ENCODE measurements at places on chromosomes 6 and 20. TPM values are rescaled to one million over a fixed set of nuclear protein-coding genes. Genes with fewer than 3 reads are reported as not detected.

- DNase-seq: no peak
Observed at GRCh38 chr6:2563635-2564034, 187.1 kb downstream of the MYLK4 start.

- DNase-seq: peak; percentile 51
Observed at GRCh38 chr20:31979713-31980426, 11.9 kb downstream of the XKR7 start.

The OVOL2 gene
- 11.2 TPM for total RNA-seq

DNA sequence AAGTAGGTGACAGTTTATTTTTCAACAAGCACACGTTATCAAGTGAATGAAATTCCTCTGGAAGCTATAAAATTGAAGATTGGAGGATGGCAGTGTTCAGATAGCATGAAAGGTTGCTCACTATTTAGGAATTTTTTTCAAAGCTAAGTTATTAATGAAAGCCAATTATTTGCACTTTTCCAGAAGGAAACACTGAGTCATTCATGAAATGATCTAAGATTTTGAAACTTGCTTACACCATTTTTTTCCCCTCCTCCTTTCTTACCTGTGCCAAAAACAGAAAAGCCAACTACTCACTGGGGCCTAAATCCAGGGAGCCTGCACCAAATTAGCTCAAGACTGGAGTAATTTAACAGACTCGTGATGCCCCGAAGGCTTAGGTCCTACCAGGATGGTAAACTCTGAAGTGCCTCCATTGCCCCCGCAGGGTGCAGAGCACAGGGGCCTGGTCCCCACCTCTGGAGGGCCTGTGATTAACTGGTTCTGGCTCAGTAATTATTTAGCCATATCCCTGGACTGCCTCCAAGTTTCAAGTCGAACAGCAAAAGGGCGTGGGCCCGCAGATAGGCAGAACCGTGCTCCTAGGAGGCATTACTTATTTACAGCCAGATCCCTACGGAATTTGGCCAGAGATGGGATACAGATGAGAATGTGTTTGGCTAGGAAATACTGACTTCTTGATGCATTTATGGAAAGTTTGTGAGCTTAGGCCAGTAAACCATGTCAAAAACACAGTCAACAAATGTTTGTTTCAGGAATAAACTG is 28.0 kb upstream of the ZNF217 start:
- peak; percentile 22 for DNase-seq

DNA sequence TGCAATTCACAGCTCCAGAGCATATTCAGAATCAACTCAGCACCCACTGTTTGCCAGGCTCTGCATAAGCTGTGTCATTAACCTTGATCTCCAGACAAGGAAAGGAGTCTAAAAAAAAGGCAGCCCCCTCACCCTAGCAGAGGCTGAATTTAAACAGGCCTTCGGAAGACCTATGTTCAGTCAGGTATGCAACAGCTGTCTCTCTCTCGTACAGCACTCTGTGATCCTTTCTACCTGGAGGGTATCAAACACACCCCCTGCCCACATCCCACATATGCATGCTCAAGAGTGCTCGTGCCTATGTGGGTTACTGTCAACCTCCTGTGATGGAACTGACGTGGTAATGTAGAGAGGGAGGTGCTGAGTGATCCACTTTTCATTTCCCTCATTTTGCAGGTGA is 8.5 kb downstream of the PLAGL2 start:
- no peak for DNase-seq

- no peak for DNase-seq
Observed at GRCh38 chr6:137765059-137765458, 102.0 kb upstream of the TNFAIP3 start.

The ZSWIM1 gene
- 17.6 TPM for total RNA-seq

The TSPO2 gene
- total RNA-seq: not detected

GRCh38 chr20:48738399-48739304 is 89.1 kb downstream of the PREX1 start:
- no peak for DNase-seq

The TCP11 gene
- 0.62 TPM for total RNA-seq

GRCh38 chr6:106747139-106747538 is 117.8 kb downstream of the QRSL1 start:
- DNase-seq: no peak

The COL21A1 gene
- total RNA-seq: 6.1 TPM

DNA sequence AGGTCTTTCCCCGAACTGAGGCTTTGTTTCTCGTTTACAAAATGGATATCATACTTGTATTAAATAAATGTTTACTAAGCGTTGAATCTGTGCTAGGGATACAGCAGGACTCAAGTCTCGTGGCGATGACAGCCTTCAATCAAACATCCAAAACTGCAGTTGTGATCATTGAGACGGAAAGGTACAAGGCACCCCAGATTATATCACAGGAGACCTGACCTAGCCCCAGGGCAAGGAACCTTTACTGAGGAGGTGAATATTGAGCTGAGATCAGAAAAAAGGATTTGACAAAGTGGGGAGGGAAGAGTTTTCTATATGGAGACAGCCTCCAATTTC is 476 bp downstream of the AAR2 start:
- no peak for DNase-seq

DNA sequence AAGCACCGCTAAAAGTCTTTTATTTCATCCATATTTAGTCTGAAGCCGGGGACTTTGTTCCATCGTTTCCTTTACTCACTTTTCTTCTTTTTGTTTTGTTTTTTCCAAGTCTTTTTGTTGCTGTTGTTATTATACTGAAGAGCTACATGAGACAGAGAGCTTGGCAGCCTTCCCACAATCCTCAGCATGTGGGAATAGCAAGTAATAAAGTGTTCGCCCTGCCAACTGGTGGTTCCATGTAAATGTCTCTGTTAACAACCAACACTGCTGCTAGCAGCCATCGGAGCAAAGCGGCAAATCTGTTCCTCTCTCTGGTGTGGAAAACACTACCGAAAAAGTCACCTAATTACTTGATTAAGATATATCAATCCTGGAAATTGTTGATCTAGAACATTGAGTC is 437.8 kb upstream of the ID4 start:
- no peak for DNase-seq

DNA sequence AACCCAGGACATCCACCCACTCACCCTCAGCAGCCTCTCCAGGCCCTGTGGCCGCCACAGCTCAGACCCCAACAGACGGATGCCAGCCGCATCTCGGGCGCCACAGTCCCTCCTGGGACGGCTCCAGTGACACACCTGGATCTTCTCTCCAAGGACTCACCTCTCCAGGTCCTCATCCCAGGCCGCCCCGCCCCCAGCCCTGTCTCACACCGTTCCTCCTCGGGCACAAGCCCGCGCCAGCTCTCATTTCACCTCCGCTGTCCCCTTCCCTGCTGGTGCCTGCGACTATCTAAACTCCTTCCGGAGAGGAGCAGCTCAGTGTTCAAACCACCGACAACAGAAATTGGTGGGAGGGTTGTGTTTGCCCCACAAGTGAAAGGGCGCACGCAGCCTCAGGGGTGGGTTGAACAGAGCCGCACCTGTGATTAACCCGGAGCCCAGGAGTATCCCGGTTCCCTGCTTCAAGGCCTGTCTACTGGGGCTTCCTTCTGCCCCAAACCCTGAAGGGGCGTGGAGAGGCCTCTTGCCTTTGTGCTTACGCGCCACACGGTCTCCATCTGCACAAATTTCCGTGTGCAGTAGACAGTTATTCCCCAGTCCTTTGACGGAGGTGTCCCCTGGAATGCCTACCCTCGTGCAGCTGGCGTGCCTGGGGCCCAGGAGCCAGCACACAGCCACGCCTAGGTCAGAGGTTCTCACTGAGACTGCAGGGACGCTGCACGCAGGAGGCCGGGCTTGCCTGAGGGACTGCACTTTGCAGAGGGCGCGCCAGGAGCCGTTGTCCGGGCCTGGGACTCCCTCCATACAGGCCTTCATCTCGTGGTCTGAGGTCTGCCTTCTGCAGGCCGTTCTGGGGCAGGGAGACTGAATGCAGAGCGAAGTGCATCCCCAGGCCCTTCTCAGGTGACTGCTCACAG is 232.7 kb downstream of the DLL1 start:
- no peak for DNase-seq

DNA sequence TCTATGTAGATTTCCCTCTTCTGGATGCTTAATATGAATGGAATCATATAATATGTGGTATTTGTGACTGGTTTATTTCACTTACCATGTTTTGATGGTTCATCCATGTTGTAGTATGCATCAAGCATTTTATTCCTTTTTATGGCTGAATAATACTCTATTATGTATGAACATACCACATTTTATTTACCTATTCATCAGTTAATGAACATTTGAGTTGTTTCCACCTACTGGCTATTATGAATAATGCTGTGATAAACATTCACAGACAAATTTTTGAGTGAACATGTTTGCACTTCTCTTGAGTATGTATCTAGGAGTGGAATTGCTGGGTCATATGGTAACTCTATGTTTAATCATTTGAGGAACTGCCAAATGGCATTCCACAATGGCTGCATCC is 14.9 kb upstream of the ZNF451 start:
- DNase-seq: no peak

DNA sequence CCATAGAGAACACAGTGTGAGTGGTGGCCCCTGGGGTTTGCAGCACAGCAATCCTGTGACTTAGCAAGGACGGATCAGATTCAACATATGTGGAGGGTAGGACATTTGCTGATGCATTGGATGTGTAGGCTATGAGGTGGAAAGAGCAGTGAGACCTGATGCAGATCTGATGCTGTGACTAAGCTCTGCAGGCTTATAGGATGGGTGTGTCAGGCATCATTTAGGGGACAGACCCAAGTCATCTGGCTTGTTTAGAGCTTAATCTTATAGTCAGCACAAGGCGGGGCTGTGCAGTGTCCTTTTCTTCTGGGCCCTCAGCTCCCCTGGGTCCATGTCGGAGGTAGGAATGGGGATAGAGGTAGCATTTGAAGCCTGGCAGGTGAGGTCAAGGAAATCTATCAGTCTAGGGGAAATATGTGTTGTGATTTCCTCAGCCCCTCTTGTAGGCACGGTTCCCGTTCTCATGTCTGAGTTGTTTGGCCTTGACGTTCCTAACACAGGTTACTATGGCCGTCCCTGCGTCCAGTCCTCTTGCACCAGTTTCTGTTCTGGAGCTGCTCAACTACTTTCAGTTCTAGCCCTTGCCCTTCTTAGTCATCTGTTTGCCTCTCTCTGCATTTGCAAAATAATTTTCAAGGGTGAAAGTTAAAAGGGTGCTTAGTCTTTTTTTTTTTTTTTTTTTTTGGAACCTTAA is 15.6 kb upstream of the MAPRE1 start:
- DNase-seq: no peak

DNA sequence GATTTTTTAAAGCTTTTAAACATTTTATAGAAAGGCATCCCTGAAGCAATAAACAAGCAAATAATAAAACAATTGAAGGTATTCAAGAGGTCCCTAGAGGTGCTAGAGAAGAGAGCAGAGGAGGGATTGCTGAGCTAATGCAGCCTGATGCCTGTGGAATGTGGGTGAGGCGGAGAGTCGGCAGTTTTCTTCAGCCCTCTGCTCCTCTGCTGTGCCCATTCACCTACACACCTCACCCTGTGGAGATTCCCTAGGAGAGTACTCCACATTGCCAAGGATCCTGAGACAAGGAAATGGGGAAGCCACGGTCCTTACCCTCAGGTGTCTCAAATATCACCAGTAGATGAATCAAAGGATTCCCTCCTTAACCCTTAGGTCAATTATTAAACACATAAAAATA is 199.8 kb upstream of the POU3F2 start:
- DNase-seq: peak; percentile 68

DNA sequence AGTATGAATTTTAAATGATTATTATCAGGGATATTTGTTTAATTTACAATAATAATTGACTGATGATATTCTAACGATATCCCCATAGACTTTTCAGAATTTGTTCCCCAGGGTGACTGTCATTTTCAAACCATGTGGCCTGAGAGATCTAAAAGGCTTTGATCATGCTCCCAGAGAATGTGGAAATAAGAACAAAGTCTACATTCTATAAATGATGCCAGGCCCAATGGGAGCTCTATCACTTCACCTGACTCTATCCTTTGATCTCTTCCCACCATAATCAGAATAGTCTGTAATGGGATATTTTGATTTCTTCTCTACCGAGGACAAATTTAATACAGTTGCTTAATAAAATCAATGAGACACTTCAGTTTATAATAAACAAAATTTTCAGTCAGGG is 483.4 kb upstream of the IRAK1BP1 start:
- DNase-seq: no peak

- DNase-seq: no peak
Observed at GRCh38 chr6:141316236-141316635, 816.5 kb upstream of the GJE1 start.

GRCh38 chr6:33429750-33430052 is 9.8 kb downstream of the SYNGAP1 start:
- DNase-seq: no peak

GRCh38 chr20:48828734-48829460 is 1.1 kb upstream of the PREX1 start:
- DNase-seq: no peak

DNA sequence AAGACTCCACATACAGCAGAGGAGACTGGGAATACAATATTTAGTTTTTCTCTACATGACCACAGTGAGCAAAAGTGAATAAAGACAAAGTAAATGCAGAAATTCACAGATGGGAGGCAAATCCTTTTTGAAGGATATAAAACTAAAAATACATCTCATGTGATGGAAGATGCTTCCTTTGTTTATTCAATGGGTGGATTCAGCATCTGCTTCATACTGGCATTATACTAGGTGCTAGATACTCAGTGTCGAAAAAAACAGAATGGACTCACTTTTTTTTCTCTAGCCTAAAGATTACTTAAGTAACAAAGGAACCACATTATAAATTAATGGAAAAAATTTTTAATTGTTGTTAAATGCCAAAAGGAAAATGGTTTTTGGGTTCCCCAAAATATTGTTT is 216.2 kb downstream of the TRDN start:
- DNase-seq: no peak

DNA sequence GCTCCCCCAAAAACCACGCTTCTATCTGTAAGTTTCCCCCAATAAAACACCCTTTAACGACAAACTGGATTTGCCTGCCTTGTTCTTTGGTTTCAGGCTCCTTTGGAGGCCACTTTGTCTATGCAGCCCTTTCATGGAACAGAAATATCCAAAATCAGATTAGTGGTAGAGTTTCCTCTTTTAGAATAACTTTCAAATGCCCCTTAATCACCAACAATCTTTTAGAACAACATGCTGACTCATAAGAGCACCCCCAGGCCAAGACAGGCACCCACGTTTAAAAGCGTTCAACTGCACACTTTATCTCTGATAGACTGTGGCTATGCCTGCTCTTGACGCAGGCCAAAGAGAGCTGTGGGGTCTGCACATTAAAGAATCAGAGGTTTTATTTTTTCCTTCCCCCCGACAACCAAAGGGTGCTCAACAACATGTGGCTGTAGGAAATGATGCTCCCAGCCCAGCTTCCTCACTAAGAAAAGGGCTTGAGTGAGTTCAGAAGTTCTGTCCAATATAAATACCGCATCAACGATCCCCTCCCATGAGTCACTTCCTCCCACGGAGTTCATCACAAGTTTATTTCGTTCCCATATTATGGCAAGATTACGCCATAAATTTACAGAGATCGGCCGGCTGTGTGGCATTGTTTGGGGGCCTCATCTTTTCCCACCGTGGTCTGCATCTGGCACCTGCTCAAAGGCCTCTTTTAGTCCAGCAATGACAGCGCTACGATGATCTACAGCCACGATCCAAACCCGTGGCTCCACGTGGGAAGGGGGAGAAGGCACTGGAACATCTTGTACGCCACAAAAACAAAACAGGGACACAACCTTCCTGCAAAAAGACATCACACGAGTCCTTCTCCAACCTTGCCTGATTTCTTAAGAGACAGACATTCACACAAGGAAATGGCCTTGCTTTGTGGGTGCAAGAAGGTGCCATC is 88.8 kb upstream of the NFATC2 start:
- no peak for DNase-seq

Data from GM23338 (cell line).